SJCRH30 (cell line): ENCODE measurements at places on chromosomes 16 and 17. TPM values are rescaled to one million over a fixed set of nuclear protein-coding genes. Genes with fewer than 3 reads are reported as not detected.
A peak's percentile ranks its signal among the peaks of the same experiment; 100 is the strongest.

Gene KCNG4
- 2.1 and 2.4 TPM in 2 replicates for total RNA-seq

Gene AMZ2
- total RNA-seq = 102 and 105 TPM in 2 replicates

Gene CHST4
- 0.61 and 0.71 TPM in 2 replicates for total RNA-seq

Gene MT1A
- not detected in 2 replicates for total RNA-seq

Gene KCNJ12
- total RNA-seq = 0.20 and 0.40 TPM in 2 replicates

Gene KRTAP2-1
- not detected in 2 replicates for total RNA-seq

Gene KCNAB3
- total RNA-seq = 0.61 and 0.73 TPM in 2 replicates

Gene USP43
- total RNA-seq = 0.04 TPM in 1 of 2 replicates, not detected in the other

Gene C1QTNF8
- not detected in 2 replicates for total RNA-seq

- DNase-seq = no peak
Observed at GRCh38 chr17:82838386-82839063, 1.3 kb downstream of the ZNF750 start.

DNA sequence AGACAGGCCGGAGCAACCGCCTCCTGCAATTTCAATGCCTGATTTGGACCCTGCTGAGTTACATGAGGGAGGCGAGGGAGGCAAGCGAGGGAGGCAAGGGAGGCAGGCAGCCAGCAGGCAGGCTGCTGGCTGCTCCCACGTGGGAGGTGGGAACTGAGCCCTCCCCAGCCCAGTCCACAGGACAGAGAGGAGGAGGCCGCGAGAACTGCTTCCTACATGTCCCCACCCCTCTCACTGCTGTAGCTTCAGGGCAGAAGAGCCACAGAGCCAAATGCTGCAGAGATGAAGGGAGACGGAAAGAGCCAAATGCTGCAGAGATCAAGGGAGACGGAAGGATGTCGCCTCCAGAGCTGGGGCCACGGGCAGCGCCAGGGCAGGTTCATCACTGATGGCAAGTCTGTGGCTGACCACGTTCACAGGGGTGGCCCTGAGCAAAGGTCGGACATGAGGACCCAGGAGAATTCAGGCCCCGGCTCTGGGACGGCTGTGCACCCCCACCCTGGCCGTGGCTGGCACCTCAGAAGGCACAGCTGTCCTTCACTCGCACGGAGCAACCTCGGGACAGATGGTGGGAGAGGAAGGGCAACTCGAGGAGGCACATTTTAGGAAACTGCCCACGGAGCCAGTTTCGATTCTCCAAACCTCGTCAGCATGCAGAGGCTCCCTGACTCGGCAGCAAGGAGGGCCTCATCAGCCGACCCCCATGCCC, 21.5 kb downstream of the RPH3AL start:
- DNase-seq = peak; percentile 9

DNA sequence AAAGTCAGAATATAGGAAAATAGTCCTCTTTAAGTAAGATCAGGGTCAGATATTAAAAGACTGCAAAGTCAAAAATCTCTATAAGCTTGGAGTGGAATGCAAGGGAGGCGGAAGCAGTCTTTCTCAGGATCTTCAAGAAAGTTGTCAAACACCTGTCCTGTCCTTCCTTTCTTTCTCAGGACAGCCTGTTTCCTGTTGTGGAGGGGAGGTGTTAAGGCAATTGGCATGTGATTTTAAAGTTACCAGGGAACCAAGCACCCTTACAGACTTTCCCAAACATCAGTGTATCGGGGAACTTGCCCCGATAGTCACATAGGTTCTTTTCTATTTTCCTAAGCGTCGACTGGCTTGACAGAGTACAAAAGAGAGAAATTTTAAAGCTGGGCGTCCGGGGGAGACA, 2.1 kb downstream of the ATP5PD start:
- DNase-seq = no peak

GRCh38 chr16:12740986-12741610, 62.6 kb downstream of the CPPED1 start:
- no peak for DNase-seq

DNA sequence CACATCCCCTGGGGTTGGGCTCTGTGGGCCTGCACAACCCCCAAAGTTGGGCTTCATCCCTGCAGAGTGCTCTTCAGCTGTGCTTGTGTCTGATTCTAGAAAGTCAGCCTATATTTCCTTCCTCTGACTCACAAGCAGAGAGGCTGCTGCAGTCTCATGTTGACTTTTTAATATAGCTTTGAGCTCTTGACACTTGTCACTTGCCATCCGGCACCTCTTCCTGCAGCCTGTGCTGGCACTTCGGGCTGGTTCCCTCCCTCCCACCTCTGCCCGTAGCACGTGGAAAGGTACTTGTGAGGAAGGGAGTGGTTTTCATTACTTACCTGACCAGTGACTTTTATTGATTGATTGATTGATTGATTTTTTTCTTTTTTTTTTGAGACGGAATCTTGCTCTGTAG, 19.0 kb upstream of the JPT2 start:
- DNase-seq = no peak

DNA sequence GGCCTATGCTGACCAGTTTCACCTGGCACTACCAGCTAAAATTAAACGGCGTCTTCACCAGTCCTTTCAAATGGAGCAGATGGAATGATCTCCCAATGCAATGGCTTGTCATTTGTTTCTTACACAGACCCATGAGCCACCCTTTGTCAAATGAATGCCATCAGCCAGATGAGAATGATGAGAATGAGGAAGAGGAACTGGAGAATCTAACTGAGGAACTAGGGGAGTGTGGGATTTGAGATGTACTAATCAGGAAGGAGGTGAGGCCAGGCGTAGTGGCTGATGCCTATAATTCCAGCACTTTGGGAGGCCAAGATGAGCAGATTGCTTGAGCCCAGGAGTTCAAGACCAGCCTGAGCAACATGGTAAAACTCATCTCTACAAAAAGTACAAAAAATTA, 116.4 kb downstream of the HS3ST3A1 start:
- DNase-seq = no peak

- DNase-seq = no peak
Observed at GRCh38 chr17:74041869-74042640, 161.4 kb upstream of the RPL38 start.

DNA sequence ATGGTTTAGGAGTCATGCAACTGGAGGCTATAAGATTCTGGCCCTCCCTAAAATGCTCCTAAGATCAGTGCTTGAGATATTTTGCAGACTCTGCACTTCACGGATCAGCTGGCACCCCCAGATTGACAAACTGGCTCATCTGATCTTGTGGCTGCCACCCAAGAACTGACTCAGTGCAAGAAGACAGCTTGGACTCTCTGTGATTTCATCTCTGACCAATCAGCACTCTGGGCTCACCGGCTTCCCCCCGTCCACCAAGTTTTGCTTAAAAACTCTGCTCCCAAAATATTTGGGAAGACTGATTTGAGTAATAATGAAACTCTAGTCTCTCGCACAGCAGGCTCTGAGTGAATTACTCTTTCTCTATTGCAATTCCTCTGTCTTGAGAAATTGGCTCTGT, 26.3 kb upstream of the CCL2 start:
- no peak for DNase-seq
